ENCODE measurements at places on chromosomes 3 and 15. TPM values are rescaled to one million over a fixed set of nuclear protein-coding genes. Genes with fewer than 3 reads are reported as not detected.

The CCDC54 gene
- total RNA-seq, result not detected

The SPATA12 gene
- total RNA-seq, result 0.04 TPM

The ZNF621 gene
- 9.6 TPM for total RNA-seq

The PLXNA1 gene
- 31.2 TPM for total RNA-seq

The GOLGA6L26 gene
- total RNA-seq, result not detected

The CXCR6 gene
- not detected for total RNA-seq

The CILP gene
- total RNA-seq, result not detected

DNA sequence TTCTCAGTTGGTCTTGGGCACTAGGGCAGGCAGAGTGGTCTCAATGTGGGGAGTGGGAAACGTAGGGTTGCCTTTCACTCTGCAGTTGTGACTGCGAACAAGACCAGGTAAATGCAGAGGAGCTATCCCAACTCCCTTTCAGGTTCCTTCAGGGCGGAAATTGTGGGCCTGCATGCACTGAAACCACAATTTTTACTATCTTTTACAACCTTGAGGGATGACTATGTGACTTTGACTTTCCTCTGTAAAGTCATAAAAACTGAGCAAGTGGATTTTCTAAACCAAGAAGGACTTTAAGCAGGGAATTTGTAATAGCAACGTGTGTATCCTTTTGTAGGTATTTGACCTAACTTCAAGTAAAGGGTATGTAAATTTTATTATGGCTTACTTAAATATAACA lies 171.4 kb upstream of the CADPS start:
- DNase-seq, result no peak

DNA sequence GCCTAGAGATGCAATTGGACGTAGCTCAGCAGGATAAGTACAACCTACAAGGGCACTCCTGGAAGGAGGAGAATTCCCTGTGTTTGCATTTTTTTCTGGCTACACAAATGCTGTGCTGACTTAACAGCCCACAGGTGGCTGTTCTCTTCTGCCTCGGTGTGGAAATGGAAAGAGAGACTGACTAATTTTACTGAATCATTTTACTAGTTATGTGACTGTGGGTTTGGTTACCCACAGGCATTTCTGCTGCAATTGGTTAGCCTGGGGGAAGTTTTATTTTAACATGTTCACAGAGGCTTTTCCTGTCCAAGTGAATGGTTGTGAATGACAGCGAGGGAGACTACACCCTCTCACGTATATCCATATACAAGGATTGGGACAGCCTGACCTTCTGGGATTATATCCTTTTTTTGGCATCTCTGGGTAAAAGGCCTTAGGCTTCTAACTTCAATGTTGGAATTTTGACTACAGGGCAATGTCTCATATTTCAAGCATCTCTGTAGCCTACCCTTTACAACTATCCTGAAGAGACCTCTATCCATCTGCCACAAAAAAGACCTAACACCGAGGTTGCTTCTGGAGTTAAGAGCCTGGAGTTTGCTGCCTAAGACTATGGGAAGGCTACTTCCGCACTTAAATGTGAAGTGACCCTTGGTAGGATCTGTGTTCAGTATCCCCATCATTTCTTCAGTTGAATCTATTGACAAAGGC lies 67.2 kb upstream of the TP63 start:
- no peak for DNase-seq

DNA sequence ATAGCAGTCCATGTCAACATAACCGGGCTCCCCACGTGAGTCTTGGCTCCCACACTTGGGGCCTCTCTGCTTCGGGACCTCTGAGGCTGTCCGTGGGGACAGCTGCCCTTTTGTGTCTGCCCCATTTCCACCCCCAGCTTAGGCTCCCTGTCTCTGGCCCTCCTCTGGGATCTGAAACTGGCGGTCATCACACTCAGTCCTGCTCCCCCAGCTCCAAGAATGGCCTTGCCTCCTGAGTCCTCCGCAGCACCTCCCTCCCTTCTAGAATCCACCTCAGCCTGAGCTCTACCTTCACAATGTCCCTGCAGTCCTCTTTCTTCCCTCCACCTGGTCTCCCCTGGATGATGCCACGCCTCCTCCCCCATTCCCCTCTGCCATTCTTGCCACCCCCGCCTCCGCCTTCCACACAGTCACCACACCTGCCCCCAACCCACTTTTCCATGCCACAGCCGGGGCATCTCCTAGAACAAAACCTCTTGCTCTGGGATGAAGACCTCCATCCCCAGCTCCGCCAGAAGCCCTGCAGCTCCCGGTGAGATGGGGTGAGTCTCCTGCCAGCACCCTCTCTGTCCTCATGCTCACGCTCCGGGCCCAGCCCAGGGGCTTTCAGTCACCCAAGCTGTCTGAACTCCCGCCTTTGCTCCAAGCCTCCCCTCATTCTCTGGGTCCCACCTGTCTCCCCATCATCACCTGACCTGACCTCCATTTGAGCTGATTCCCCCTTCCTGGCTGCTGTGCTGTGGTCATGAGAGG lies 7.0 kb upstream of the ZXDC start:
- DNase-seq, result no peak

DNA sequence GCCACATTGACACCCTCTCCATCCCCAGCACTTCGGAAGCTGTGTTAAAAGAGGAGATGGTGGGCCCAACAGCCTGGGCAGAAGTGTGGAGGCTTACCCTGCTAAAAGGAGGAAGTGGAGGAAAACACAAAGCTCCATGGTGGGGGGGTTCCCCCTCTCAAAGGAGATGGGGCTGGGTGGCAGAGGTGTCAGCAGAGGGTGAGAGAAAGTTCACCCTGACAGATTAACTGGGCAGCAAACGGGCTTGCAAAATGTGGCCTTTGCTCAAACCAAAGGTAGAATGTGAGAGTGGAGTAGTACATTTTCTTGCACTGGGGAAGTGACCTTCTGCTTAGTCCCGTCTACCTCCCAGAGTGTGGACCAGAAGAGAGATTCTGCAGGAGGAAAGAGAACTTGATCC lies 44.7 kb downstream of the MYO1E start:
- DNase-seq, result no peak

GRCh38 chr15:33068007-33068481 lies 126.5 kb downstream of the FMN1 start:
- DNase-seq, result no peak

- no peak for DNase-seq
Observed at GRCh38 chr3:15458212-15458780, 30.9 kb downstream of the EAF1 start.

DNA sequence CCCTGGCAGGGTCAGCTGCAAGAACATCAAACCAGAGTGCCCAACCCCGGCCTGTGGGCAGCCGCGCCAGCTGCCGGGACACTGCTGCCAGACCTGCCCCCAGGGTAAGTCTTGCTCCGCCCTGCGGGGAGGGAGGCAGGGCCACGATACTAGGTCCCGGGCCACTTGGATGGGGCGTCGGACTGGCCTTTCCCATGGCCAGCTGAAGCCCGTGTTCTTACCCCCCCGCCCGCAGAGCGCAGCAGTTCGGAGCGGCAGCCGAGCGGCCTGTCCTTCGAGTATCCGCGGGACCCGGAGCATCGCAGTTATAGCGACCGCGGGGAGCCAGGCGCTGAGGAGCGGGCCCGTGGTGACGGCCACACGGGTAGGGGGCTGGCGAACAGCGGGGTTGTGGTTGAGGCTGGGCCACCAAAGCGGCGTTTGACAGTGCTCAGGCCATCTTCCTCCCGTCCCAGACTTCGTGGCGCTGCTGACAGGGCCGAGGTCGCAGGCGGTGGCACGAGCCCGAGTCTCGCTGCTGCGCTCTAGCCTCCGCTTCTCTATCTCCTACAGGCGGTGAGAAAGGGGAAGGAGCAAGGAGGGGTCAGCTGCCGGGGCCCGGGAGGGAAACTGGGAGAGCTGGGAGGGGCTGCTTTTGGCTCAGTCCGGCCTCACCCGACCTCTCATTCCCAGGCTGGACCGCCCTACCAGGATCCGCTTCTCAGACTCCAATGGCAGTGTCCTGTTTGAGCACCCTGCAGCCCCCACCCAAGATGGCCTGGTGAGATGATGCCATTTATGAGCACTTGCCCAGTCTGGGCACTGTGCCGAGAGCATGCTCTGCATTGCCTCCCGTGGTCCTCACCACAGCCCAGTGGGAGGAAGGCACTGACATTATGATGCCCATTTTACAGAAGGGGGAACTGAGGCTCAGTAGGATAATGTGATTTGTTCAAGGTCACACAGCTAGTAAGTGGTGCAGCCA lies 1.7 kb downstream of the CHRD start:
- no peak for DNase-seq

GRCh38 chr3:169432708-169433432 lies 230.6 kb downstream of the MECOM start:
- DNase-seq, result no peak

DNA sequence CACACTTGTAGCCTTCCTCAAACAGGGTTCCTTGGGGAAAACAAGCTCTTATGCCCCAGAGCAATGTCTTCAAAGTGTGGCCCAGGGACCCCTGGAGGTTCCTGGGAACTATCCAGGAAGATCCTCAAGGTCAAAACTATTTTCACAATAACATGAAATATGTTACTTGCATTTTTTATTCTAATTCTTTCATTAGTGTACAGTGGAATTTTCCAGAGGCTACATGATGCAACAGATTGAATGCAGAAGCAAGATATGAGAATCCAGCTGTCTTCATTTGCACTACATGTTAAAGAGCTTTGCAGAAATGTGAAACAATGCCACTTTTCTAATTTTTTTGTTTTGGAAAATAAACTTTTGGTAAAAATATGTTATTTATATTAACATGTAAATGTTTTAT lies 190.9 kb downstream of the SLC9A9 start:
- no peak for DNase-seq

DNA sequence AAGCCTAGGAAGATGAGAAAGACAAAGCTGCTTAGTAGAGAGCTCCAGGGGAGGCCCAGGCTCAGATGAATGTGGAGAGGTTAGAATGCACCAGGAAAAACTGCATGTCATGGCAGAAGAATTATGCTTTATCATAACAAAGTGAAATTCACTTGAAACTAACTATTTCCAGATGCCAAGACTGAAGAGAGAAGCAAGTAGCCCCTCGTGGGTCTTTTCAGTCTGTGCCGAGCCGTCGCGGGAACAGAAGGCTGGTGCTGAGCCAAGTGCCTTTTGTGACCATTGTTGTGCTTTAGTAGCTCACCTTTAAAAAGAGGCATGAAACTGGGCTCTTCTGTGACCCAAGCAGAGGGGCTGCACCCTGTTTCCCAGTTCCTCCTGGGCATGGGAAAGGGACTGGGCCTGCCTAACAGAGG lies 73.2 kb downstream of the CHDH start:
- DNase-seq, result no peak

GRCh38 chr3:22977042-22977441 lies 226.1 kb upstream of the UBE2E2 start:
- no peak for DNase-seq

DNA sequence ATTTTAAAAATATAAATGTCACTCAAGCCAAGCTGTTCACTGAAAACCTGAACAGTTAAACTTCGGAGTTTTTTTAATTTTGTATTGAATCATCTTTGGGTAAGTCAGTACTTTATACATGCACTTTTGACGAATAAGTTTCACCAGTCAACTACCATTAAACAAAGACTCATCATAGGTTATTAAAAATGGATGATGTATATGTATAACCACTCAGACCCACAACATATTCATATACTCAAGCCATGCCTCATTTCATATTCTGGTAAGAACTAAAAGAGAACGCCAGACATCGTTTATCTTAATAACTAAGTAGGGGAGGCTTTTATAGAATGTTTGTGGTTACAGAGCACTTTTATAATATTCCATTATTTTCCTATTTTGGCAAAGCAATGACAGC lies 18.3 kb downstream of the MSL2 start:
- no peak for DNase-seq

- DNase-seq, result no peak
Observed at GRCh38 chr3:185176750-185177359, 24.0 kb upstream of the C3orf70 start.

GRCh38 chr3:23480329-23480714 lies 277.2 kb downstream of the UBE2E2 start:
- DNase-seq, result no peak

GRCh38 chr3:133880886-133881455 lies 14.7 kb downstream of the RAB6B start:
- DNase-seq, result no peak

DNA sequence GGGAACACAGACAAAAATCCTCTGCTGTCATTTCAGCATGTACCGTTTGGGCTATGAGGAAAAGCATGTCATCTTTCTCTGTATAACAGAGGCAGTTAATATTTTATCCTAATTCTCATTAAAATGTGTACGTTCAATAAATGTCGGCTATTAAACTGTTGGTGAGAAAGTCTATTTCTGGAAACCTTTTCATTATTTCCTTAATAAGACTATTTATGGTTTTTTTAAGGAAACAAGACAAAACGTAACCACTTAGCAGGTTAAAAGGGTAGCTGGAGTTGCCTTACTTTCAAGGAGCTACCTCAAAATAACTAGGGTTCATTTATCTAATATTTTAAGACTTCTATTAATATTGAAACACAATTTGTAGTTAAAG lies 1.8 kb upstream of the STT3B start:
- no peak for DNase-seq

- no peak for DNase-seq
Observed at GRCh38 chr3:51031666-51032065, 353.4 kb upstream of the MANF start.

- DNase-seq, result no peak
Observed at GRCh38 chr3:127598841-127599570, 795 bp downstream of the MCM2 start.

DNA sequence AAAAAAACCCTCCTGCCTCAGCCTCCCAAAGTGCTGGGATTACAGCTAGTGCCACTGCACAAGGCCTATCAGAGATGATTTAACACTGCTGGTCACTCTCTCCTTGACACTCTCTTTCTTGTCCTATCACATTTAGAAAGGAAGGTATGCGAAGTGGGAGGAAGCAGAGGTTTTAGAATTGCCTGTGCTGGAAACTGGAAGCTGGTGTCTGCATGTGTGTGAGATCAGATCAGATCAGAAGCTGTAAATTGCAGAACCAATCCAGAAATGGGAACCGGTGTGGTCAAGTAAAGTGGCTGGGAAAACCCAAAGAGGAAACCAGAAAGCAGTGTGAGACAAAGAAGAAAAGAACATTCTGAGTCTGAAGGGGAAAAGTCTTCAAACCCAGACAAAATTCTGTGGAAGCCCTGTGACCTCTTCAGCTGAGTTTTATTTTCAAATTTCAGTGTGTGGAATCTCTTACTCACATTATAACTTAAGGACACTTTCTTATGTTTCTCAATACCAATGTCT lies 2.8 kb downstream of the EFHB start:
- no peak for DNase-seq

DNA sequence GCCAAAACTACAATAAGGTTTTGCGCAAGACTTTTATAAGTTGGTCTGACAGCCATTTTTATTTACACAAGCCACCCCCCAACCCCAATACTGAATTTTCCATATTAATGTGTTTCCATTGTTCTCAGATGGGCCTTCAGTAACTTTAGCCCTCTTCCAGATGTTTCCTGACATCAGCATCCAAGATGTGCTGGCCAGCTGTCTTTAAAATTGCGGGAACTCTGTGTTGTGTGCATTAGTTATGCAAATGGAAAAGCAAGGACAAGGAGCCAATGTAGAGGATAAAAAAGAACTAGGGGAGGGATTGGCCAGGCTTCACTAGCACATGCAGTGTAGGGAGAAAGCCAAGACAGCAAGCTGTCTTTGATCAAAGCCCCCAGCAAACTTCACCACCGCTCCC lies 45.4 kb downstream of the COMMD2 start:
- no peak for DNase-seq
